Mucosa of gallbladder (tissue), 1 donor: ENCODE measurements at places on chromosomes 16 and 17.

GRCh38 chr17:32564325-32564724 is 77.5 kb downstream of the CDK5R1 start:
- no peak for DNase-seq

GRCh38 chr17:76388966-76389888 is 4.8 kb downstream of the SPHK1 start:
- no peak for DNase-seq

DNA sequence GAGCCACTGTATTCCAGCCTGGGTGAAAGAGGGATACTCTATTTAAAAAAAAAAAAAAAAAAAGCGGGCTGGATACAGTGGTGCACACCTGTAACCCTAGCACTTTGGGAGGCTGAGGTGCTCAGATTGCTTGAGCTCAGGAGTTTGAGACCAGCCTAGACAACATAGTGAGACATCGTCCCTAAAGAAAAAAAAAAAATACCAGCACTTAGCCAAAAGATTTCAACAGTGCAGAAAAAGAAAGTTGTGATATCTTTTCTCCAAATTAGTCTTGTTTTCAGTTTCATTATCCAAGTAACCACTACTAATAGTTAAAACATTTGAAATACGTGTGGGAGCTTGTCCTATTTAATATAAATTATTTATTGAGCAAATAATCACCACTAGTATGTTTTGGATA is 48.7 kb downstream of the TENT4B start:
- no peak for DNase-seq

DNA sequence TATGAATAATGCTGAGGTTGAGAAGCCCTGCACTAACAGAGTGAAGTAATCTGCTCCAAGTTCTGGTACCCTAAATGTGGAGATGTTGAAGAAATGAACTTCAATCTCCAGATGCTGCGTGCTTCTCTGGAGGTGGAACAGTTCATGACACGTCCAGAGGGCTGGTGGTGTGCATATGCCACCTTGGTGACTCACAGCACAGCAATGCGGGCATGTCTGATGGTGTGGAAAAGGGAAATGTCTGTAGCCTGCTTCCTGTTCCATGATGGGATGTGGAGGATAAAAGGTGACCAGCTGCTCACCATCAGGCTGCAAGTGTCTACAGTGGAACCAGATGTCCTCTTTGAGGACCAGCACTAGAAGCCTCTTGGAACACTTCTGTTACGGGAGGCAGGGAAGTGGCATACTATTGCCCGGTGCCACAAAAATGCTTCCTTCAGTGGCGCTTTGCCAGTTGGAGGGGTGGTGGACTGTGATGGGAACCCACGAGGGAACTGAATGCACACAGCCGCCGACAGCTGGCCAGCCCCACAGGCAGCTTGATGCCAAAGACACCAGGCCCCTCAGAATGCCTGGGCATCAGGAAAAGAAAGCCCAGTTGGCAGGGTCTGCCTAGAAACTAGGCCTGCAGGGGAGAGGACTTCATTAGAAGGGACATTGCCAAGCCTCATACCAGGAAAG is 19.9 kb downstream of the SNX11 start:
- no peak for DNase-seq

DNA sequence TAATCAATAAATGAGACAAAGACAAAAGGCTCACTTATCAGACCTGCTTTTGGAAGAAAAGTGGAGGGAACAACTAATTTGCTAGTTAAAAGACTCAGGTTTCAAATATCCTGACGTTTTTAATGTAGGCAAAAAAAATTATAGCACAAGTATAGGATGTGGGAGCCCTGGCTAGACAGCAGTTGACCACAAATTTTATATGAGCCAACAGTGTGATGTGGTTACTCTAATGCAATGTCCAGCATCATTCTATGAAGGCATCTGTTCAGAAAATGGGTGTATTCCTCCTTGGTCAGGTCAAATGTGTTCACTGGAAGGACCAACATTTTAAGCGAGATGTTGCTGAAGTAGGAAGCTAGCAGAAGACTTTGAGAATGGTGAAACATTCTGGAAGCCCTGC is 237.4 kb downstream of the MAP2K6 start:
- no peak for DNase-seq

DNA sequence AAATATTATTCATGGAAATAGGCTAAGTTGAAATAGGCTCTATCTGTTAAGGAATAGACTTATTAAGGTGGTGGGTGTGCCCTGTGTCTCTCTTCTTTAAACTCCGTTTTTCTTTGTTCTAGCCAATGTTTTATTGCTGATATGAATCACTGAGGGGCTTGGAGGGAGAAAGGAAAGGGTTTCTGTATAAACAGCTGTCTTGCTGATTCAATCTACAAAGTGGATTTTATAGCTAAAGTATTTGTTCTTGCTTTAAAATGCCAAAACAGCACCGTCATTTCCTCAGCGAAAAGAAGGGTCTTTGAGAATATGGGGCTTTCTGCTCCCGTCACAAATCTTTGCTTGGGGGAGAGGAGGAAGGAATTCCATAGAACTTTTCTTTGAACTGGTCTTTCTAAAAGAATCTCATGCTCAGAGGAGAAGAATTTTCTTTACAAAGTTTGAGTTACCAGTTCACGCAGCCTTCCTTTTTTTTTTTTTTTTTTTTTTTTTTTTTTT is 39.3 kb downstream of the MSI2 start:
- DNase-seq: no peak
